ENCODE measurements at places on chromosomes 11 and 22. TPM values are rescaled to one million over a fixed set of nuclear protein-coding genes. Genes with fewer than 3 reads are reported as not detected.

Gene OR4D5
- not detected for total RNA-seq

Gene TREH
- not detected for total RNA-seq

- no peak for DNase-seq
Observed at GRCh38 chr11:59062602-59063529, 23.2 kb upstream of the GLYATL1B start.

Gene NAGA
- total RNA-seq = 14.8 TPM

GRCh38 chr22:33851240-33851639 is 69.0 kb downstream of the LARGE1 start:
- no peak for DNase-seq

DNA sequence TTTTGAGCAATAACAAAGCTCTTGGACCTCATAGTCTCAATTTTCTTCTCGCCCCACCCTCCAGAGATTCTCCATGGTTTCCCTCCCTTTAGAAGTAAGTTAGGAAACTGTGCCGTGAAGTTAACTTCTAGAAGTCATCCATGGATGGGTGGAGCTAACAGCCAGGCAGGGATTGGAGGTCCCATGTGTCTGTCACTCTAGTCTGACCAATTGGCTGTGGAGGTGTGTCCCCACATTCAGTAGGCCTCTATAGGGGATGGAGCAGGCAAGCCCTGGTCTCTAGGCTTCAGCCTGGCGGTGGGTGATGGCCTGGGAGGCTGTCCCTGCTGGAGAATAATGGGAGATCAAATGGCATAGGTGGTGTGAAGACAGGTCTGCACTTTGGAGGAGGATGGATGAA is 50.7 kb downstream of the TP53I11 start:
- DNase-seq = no peak

GRCh38 chr11:2898366-2899079 is 12.9 kb upstream of the CDKN1C start:
- no peak for DNase-seq

GRCh38 chr11:114348200-114349191 is 51.8 kb downstream of the C11orf71 start:
- DNase-seq = peak; percentile 63

Gene STK33
- total RNA-seq = 25.1 TPM

GRCh38 chr11:14095882-14096281 is 133.4 kb downstream of the SPON1 start:
- no peak for DNase-seq

DNA sequence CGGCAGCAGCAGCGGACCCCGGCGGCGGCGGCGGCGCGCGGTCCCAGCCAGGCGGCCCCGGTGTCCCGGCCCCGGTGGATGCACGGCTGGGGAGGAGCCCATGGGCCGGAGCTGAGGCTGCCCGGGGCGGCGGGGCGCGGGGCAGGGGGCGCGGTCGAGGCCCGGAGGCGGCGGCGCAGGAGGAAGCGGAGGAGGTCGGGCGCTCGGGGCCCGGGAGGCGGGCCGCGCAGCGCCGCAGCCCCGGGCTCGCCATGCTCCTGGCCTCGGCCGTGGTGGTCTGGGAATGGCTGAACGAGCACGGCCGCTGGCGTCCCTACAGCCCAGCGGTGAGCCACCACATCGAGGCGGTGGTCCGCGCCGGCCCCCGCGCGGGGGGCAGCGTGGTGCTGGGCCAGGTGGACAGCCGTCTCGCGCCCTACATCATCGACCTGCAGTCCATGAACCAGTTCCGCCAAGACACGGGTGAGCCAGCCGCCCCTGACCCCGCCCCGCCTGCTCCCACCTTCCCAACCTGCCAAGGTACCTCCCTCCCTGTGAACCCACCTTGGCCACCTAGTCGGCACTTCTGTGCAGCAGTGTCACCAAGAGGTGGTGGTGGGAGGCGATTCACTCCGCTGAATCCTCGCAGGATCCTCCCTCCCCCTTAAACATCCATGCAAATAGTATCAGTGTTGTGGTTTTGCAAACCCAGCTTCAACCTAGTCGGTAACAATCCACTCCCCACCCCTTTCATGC is 580 bp downstream of the DTX4 start:
- peak; percentile 72 for DNase-seq

DNA sequence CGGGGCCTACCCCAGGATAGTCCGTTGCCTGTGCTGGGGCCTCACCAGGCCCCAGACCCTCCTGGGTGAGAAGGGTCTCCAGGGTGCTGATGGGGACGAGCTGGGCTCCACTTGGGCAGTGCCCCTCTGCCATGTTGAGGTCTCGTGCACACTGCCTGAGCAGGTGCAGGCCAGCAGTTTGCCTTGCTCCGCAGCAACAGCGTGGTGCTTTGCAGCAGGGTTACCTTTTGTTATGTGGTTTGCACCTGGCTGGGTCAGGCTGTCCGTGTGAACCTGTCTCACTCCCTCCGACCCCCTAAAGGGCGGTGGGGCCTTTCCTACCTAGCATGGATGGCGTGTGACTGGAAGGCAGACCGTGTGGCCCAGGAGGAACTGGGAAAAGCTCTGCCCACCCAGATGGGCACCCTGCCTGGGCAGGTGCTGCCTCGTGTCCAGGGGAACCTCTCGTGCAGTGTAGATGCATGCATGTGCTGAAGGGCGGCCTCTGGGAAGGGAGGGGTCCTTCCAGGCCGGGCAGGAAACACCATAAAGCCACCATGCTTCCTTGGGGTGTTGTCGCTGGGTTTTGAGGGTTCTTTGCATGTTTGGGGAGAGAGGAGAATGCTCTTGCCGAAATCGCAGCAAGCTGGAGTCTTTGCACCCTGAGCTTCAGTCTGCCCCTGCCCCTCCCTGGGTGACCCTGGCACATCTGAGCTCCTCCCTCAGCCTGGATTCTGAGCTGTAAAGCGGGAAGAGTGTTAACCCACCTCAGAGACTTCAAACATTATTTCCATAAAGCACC is 75.4 kb upstream of the PPARA start:
- DNase-seq = no peak

DNA sequence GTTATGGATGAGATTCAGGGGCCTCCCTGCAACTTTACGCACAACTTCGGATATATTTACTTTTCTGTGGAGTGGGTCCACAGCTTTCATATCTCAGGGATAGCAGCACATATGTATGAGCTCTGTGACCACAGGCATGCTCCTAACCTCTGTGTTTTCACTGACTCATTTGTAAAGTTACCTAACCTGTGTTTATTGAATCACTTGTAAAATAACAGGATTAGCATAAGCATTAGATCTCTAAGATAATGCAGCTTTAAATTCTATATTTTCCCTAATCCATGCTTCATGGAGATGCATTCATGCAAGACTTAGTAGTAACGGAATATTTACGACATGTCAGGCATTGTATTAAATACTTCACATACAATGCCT is 47.9 kb upstream of the DDI1 start:
- DNase-seq = no peak

DNA sequence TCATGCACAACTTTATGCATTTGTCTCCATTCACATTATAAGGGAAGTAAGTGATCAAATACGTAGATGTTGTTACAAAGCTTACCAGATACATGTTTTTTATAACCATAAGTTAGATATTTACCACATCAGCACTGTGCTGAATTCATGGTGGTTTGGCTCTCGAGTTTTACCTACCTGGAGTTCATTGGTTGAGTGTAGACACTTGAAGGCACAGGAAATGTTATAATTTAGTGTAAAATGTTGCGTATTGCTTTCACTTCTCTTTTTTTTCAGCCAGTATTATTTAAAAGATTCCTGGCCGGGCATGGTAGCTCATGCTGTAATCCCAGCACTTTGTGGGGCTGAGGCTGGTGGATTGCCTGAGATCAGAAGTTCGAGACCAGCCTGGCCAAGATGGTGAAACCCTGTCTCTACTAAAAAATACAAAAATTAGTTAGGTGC is 53.1 kb upstream of the GRK2 start:
- no peak for DNase-seq

DNA sequence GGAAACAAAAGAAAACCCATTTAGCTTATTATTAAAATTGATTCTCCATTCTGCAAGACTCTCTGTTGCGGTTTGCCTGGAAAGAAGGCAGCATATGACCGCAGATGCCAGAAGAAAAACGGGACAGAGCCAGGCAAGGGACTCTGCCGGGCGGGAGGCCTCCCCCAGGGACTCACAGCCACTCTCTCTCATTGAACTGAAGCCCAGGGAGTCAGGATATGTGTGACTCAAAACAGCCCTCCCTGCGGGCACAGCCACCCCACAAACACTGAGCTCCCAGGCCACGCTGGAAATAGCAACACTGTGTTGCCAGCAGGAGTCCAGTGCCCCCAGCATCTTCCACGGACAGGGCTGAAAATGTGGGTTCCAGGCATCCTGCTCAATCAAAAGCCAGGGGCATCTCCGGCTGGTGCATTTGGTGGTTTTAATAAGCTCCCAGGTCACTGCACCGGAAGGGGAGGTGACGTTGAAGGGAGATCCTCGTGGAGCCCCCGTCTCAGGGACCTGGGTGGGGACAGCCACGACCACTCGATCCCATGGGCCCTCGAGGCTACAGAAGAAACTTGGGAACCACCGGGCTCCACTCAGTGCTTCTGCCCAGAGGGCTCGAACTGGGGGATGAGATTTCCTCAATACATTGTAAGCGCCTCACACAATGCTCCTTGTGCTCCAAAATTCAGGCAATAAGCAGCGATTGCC is 624.5 kb downstream of the TBC1D22A start:
- DNase-seq = no peak

DNA sequence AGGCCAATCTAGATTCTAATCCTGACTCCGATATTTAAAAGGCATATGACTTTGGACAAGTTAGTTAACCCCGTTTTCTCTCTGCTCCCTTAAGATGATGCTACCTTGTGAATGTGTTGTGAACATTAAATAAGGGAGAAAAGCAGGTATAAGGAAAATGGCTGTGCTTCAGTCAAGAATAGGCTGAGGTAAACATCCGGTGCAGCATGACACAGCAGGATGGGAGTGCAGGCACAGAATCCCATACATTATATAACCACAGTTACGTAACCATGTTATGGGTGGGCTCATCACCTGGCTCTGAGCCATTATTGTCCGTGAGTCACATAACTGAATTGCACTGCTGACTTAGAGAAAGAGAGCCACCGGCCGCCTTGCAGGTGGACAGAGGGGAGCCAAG is 382.2 kb upstream of the ANO5 start:
- DNase-seq = no peak

GRCh38 chr11:95706974-95707387 is 82.6 kb downstream of the FAM76B start:
- DNase-seq = no peak

DNA sequence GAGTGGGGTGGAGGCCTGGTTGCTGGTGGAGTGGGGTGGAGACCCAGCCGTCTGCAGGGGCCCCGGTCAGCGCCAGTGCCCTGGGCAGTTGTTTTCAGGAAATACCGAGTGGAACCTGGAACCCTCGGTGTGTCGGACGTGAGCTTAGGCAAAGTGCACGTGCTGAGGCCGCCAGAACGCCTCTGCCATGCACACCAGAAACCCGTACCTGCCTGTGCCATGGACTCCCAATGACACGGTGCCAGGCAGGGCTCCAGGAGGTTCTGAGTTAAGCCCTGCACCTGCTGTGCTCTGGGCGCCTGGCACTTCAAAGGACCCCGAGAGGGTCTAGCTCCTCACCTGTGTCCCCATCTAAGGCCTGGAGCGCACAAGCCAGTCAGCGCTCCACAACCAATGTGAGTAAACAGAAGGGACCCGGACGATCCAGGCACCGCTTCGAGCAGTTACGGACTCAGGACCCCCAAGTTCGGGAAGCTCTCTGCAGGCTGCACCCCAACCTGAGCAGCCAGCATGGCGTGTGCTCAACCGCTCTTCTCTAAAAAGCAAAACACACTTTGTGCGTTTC is 12.3 kb downstream of the TOLLIP start:
- DNase-seq = no peak

Gene EFEMP2
- total RNA-seq = 8.8 TPM

DNA sequence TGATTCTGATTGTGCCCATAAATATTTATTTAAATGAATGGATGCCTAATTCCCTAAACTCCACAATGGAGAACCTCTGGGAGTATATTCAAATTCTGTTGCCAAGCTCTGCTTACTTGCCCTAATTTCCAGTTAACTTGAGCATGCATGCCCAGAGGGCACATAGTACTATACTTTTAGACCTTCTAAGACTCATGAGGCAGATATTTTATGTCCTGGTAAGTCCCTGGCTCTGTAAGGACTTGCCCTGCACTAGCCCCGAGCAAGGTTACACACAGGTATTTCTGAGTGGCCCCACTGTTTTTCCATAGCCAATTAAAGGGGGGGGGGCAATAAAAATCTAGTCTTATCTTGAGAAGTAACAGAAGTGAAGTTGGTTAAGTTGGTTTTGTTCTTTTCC is 21.1 kb upstream of the CAPRIN1 start:
- no peak for DNase-seq

Gene ZNRF3
- total RNA-seq = 20.6 TPM

DNA sequence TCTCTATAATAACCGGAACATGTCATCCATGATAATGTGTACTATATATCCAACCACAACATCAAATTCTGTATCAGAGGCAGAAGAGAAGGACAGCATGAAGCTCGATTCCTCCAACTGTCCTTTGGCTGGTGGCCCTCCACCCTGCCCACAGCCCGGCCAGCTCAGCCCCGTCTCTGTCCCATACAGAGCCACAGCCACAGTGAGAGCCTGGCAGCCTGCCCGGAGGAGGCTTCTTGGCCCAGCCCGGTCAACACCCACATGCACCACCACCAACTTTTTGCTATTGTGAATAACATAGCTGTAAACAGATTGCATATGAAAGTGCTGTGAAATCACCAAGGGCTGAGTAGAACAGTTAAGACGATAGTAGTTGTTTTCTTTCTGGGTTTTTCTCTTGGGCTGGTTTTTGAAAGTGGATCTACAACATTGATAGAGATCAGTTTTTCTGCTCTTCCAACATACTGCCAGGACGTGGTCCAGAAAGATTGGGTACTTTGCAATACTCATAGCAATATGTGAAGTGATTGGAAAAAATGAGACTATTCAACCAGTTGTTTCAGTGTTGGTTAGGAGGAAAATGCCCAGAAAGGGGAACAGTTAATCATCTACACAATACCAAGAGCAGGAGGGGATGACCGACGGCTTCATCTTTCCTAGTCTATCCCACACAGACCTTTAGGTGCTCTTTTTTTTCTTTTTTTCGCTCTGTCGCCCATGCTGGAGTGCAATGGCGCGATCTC is 6.9 kb upstream of the TUBA8 start:
- no peak for DNase-seq

- peak; percentile 80 for DNase-seq
Observed at GRCh38 chr11:66851698-66852465, 5.0 kb upstream of the LRFN4 start.

Gene KCNK7
- 1.0 TPM for total RNA-seq

DNA sequence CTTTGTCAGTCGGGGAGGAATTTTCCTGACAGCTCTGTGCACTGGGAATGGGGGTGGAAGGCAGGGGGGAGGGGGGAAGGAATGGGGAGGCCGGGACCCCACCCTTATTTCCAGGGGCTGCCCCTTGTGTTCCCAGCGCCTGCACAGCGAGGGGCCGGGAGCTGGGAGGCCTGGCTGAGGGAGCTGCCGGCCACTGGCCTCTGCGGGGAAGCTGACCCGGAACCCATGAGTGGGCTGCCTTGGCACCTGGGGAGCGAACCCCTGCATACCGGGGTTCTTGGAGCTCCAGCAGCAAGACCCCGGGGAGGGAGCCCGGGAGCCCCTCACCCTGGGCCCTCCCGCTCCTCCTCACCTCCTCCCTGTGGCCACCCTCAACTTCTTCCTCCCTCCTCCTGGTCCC is 3.5 kb downstream of the H19 start:
- DNase-seq = peak; percentile 35
